Cardiac muscle cell (in vitro differentiated cells and primary cell): ENCODE measurements at places on chromosomes 5 and 9.

DNA sequence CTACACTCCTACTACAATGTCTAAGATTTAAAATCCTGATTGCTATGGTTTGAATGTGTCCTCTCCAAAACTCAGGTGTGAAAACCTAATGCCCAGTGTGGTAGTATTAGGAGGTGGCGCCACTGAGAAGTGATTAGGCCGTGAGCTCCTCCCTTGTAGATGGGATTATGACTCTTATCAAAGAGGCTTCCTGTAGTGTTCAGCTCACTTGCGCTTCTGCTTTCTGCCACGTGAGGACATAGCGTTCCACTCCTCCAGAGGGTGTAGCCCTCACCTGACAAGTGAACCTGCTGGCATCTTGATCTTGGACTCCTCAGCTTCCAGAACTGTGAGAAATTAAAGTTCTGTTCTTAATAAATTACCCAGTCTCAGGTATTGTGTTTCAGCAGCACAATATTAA lies 33.0 kb upstream of the WHRN start:
- no peak for DNase-seq

DNA sequence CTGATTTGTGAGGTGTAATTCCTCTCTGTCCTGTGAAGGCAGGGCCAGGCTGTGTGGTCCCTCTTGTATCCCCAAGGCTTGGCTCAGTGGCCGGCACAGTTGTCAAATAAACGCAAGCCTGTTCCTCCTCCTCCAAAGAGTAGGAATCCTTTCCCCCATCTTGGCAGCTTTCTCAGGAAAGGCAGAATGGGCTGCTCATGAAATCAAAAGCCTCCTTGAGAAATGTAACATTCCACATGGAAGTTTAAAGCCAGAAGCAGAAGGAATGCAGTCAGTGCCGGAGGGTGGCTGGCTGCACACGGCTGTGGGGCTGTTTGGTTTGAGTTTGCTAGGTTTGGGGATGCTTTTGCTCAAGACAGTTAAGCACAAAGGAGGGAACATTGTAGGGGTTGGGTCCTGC lies 34.5 kb upstream of the MED10 start:
- DNase-seq, result no peak

DNA sequence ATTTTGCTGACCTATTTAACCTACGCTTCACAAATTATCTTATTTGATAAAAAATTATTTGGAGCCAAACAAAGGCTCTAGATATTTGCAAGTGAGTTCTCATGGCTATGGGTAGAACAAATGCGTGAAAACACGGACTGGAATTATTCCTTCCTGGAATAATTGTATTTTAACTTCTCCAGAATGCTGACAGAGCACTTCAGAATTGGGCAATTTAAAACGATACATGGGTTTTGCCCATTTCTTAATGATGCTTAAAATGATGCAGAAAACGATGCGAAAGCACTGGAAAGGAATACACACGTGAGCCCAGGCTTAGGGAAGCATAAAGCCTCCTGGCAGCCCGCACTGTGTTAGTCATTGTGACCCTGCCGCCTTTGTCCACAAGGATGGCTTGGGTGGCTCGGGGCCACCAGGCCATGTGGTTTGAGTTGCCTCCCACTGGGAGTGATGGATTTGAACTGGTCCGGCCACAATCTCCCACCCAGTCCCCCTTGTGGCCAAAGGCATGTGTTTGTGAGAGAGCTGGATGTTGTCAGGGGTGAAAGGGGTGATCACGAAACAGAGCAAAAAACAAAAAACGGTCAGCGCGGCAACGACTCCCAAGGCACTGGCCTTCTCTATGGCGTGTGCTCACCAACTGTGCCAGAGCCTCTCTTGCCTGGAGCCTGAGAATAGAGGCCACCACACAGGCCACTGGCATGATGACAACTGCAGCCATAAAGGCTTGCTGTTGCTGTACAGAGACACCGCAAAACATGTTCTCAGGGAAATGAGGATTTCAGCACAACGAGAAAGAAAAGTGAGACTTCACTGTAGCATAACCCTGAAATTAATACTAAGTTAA lies 234.2 kb upstream of the ADAMTS16 start:
- no peak for DNase-seq

GRCh38 chr5:86314951-86315350 lies 302.8 kb upstream of the COX7C start:
- no peak for DNase-seq

DNA sequence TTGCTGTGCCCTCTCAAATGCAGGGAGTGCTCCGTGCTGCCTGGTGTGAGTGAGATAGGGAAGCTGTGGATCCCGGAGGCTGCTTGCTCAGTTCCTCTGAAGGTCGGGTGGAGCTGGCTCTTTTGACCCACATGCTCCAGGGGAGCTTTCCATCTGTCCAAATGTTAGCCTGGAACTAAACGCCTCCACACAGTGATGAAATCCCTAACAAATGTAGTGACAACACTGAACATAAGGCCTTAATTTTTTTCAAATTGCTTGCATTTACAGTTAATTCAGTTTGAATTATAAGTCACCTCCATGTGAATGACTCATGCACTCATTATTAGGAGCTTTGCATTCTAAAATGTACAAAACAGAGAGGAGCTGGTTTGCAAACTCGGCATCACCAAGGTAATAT lies 27.0 kb downstream of the PRDM6 start:
- DNase-seq, result peak; percentile 32

DNA sequence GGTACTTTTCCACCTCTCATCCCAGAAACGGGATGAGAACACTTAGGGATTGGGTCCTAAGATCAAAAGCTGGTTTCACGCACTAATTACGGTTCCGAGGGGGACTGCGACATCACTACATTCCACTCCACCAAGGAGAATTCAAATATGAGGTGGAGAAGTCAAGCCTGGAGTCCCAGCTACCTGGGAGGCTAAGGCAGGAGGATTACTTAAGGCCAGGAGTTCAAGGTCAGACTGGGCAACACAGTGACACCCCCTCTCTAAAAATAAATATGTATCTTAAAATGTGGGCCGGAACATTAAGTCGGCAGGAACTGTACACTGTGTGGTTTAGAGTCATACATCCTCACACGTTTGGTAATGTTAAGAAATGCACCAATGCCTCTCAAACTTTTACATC lies 1.6 kb downstream of the GOLGA2 start:
- DNase-seq, result no peak

- DNase-seq, result no peak
Measured at GRCh38 chr5:68873198-68873597, 220.6 kb upstream of the SLC30A5 start.

GRCh38 chr9:123914517-123915196 lies 15.3 kb downstream of the DENND1A start:
- no peak for DNase-seq

DNA sequence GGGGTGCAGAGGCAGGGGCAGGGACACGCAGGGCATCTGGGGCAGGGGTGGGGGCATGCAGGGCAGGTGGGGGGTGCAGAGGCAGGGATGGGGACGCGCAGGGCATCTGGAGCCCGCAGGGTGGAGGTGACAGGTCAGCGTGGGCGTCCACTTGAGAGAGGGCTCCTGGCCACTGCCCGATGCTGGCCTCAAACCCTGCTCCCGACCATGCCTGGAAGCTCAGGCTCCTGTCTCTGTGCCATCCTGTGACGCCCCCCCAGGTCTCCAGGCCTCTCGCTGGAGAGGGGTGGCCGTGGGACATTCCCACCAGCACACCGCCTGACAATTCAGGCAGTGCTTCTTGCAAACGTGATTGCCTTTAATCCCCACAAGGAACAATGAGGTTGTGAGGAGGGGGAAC lies 33.0 kb downstream of the ZDHHC11B start:
- DNase-seq, result no peak

DNA sequence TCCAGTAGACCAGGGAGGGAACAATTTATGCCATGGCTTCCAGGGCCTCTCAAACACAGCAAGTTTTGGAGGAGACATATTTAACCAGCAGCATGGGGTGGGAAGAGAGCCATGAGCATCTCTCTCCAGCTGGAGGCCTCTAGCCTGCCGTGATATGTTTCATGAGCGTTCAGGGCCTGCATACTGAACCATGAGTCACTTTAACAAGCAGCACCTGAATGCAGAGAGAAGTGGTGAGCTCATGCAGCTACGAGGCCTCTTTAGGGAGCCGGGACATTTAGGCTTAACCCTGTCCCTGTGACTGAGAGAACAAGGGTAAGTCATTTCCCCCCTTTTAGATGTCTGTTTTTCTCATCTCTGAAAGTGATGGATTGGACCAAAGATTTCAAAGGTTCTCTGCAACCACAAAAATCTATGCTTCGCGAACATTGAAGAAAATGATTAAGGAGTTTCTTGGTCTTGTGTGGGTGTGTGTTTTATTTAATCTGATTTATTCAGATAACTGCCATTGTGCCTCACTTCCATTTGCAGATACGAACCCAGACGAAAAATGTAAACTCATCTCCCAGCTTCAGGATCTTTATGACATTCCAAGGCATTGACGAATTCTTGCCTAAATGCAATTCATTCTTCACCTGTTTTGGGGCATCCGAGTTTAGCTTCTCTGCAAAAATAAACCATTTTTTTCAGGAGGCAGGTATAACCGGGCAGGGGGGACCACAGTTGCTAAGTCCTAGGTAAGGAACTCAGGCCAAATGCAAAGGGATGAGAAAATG lies 157.0 kb downstream of the GABBR2 start:
- peak; percentile 21 for DNase-seq

- peak; percentile 83 for DNase-seq
Measured at GRCh38 chr5:16418471-16418922, 47.1 kb downstream of the ZNF622 start.

DNA sequence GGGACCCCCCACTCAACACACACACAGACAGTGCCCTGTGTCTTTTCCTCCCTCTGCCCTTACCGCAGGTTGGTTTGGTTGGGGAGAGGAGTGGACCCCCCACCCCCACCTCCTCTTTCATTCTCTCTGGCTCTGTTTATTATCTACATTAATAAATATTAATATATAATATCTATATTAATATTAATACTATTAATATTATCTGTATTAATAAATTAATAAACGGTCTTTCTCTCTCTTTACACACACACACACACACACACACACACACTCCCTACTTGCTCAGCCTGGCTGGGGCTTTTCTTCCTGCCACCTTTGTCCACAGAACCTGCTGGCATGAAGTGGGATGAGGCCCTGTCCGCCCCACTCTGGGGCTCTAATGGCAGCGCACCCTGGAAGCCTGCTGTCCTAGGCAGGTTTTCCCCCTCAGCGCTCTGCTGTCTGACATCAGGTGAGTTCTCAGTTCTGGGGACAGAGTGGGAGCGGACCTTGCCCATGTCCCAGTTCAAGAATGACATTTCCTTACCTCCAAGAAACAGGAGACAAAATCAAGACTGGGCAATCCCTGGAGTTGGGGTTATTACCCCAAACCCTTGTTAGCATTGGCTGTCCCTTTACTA lies 10.5 kb upstream of the SMIM32 start:
- no peak for DNase-seq

DNA sequence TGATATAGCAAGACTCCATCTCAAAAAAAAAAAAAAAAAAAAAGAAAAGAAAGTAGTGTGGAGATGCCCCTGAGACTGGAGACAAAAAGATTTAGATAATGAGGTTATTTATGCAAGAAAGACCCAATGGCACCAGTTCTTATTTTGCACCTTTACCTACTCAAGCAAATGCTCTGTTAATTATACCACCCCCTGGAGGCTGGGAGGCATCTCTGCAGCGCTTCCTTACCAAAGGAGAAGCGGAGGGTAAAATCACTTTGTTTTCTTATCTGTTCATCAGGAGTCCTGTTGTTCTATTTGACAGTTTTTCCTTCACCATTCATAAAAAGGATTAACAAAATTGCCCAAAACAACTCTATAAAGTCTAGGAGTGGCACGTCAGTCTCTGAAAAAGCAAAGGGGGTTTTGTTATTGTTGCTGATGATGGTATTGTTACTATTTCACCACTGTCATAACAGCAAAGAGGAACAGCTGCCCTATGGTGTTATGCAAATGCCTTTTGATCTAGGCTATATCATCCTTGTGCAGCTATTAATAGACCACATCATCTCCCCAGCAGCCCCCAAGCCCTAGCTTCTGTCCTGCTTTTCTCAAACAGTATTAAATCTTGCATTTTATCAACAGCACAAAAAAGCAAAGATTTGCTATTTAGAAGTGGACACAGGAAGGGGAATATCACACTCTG lies 174.0 kb downstream of the PALM2AKAP2 start:
- no peak for DNase-seq

DNA sequence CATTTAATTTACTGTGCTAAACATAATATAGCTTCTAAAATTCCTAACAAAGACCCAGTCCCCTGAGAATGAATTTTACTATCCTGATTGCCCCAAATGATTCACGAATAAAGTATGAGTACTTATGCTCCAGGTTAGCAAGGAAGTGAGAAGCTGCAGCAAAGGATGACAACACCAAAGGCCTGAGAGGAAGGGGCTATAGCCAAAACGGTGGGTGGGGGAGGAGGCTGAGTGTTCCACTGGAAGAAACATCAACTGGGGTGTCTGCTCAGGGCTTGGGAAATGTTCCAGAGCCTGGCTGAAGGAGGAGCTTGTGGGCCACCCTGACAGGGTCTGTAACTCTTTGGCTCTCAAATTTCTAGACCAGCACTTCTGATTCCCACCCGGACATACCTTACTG lies 157.3 kb downstream of the ADAMTS12 start:
- peak; percentile 48 for DNase-seq

DNA sequence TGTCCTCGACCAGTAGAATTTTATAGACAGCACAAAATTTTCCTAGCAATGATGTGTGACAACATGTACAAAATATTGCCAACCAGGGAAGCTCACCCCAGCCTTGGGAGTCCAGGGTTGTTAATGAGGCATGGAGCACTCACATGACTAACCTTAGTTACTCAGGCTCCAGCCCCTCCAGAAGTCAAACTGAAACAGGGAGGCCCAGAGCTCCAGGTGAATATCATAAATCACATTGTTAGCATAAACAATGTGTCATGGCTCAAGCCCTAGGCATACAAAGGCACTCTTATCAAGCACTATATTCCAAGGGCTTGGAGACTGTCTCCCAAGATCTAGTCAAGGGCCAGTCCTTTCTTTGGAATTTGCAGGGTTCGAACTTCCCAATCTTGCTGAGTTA lies 44.4 kb downstream of the TNFAIP8 start:
- DNase-seq, result no peak

GRCh38 chr5:6732634-6733410 lies 19.6 kb downstream of the TENT4A start:
- no peak for DNase-seq

DNA sequence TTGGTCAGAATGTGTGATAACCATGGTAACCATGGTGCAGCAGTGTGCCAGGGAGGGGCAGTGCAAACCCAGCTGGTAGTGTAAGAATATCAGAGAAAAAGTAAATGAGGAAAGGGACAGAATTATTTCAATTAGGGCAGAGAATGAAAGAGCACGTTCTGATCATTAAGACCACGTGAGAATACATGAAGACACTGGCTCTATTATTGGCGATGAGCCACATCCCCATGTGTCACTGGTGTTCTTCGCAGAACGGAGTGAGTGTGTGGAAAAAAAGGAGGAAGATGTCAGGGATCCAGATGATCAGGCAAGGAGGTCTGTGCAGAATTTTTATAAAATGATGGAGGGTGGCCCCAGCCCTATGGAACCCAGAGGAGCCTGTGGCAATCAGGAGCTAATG lies 315.5 kb downstream of the SEMA5A start:
- DNase-seq, result no peak

- no peak for DNase-seq
Measured at GRCh38 chr9:89839449-89839848, 234.6 kb downstream of the GADD45G start.

GRCh38 chr5:133253671-133254070 lies 201.9 kb downstream of the HSPA4 start:
- no peak for DNase-seq
